Psoas muscle (tissue), 8 donors: ENCODE measurements at places on chromosomes 4 and X. TPM values are rescaled to one million over a fixed set of nuclear protein-coding genes. Genes with fewer than 3 reads are reported as not detected.

DNA sequence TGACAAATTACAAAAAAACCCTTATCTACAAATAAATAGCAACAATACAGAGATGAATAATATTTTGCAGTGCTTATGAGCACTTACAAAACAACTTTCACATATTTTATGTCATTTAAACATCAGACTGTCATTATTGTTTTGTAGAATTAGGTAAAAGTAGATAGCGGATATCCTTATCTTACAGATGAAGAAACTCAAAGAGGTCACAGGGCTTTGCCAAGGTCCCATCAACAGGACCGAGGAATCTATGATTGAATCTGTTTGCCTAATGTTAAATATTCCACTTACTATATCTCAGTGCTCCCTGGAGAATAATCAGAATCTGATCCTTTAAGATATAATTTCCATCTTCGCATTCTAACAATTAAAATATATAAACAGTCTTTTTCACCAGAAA is 119.0 kb downstream of the GASK1B start:
- no peak overlapping the region for H3K4me3 ChIP-seq
- H3K27me3 ChIP-seq: no peaks in the 10 kb centered on the region
- no peaks in the 10 kb centered on the region for H3K4me1 ChIP-seq
- no peak overlapping the region for H3K27ac ChIP-seq
- no peaks in the 10 kb centered on the region for H3K36me3 ChIP-seq

DNA sequence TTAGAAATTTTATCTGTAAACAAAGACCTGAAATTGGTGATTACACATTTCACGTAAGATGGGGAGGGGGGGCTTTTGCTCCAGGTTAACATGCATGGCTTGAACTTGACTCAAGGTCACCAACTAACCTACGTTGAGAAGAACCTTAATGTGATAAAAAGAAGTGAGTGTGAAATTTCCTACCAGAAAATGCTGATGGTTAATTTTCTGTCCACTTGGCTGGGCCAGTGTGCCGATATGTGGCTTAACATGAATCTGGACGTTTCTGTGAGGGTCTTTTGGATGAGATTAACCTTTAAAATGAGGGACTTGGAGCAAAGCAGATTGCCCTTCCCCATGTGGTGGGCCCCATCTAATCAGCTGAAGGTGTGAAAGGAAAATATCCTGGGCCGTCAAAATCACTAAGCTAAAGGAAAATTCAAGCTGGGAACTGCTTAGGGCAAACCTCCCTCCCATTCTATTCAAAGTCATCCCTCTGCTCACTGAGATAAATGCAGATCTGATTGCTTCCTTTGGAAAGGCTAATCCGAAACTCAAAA is 107.3 kb upstream of the ENPP6 start:
- H3K27ac ChIP-seq: no peak overlapping the region
- no peaks in the 10 kb centered on the region for H3K4me1 ChIP-seq
- no peak for DNase-seq
- no peaks in the 10 kb centered on the region for H3K27me3 ChIP-seq
- no peak overlapping the region for H3K4me3 ChIP-seq

Gene RIPPLY1
- 0.30 TPM for total RNA-seq

Gene PHOX2B
- total RNA-seq: not detected

Gene PCYT1B
- total RNA-seq: not detected
